ENCODE measurements at places on chromosomes 2 and 18.

GRCh38 chr18:58168221-58168620 is 124.2 kb downstream of the NEDD4L start:
- DNase-seq, result no peak

DNA sequence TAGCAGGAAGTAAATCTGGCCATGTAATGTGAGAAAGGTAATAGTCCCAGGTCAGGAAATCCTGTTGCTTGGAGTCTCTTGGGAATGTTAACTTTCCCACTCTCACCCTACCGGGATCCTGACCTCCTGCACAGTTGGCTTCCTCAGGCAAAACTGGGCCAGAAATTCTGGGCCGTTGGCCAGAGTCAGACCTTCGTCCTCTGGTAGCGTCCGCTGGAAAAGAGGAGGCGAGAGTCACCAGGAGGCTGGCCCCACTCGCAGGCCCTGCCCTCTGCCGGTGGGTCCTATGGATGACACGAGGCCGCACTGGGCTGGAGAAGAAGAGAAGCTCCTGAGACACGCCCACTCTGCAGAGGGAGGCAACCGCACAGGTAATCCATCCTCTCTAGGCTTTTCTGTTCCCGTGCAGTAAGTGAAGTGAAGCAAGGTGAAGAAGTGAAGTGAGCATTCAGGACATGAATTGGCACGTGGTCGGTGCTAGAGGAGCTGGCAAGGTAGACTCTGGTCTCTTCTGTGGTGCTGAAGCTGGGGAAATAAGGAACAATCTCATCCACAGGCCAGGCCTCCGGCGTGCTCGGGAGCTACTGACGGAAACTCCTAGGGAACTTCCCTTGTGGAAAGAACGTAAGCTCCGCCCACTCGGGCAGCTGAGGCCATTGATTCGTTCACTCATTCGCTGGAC is 182.7 kb upstream of the GLI2 start:
- peak; percentile 94 for DNase-seq

GRCh38 chr18:11847811-11848210 is 3.4 kb upstream of the CHMP1B start:
- no peak for DNase-seq

- peak; percentile 57 for DNase-seq
These were observed 543.0 kb upstream of the TNP1 start for GRCh38 chr2:217402761-217403383.

GRCh38 chr18:69916412-69916811 is 31.3 kb downstream of the CD226 start:
- no peak for DNase-seq

- no peak for DNase-seq
These were observed 971 bp downstream of the ZNF385B start for GRCh38 chr2:179860255-179861026.

GRCh38 chr2:72988726-72989273 is 71.5 kb downstream of the EMX1 start:
- no peak for DNase-seq

GRCh38 chr2:186645999-186646398 is 47.9 kb upstream of the FAM171B start:
- DNase-seq, result no peak

DNA sequence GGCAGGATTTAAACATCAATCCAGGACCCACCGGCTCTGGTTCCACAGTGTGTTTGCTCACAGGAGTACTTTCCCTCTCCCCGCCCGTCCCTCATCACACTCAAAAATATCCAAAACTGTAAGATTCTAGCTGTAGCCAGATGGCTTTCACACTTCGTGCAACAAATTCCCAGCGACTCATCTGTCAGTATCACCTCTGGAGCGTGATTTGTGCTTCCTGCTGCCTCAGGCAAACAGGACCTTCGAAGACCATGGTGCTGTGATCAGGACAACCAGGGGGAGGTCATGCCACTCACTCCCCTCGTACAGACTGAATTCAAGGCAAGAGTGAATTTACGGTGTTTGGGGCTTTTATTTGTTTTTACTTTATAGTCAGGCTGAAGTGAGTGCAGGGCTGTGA is 154.5 kb upstream of the PID1 start:
- DNase-seq, result no peak

- DNase-seq, result no peak
These were observed 138.6 kb downstream of the BCL2 start for GRCh38 chr18:63180971-63181376.

DNA sequence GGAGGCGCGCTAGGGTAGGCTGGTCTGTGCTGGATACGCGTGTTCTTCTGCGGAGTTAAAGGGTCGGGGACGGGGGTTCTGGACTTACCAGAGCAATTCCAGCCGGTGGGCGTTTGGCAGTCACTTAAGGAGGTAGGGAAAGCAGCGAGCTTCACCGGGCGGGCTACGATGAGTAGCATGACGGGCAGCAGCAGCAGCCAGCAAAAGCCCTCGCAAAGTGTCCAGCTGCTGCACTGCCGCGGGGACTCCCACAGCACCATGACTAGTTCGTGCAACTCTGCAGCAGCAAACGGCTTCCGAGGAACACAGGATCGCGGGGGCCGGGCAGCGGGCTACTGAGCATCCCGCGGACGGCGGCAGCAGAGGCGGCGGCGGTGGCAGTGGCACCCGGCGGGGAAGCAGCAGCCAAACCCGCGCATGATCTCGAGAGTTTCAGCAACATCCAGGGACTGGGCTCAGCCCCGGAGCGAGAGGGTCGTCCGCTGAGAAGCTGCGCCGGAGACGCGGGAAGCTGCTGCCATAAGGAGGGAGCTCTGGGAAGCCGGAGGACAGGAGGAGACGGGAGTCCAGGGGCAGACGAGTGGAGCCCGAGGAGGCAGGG is 368 bp downstream of the TMEFF2 start:
- DNase-seq, result no peak

- no peak for DNase-seq
These were observed 12.2 kb upstream of the ZAP70 start for GRCh38 chr2:97701186-97701585.

- DNase-seq, result no peak
These were observed 73.4 kb downstream of the SLC66A3 start for GRCh38 chr2:11228692-11229091.

GRCh38 chr2:6970551-6970950 is 53.3 kb downstream of the RNF144A start:
- no peak for DNase-seq

- no peak for DNase-seq
These were observed 9.5 kb downstream of the ZEB2 start for GRCh38 chr2:144510294-144510991.
